ENCODE measurements at places on chromosomes 12 and 14.

DNA sequence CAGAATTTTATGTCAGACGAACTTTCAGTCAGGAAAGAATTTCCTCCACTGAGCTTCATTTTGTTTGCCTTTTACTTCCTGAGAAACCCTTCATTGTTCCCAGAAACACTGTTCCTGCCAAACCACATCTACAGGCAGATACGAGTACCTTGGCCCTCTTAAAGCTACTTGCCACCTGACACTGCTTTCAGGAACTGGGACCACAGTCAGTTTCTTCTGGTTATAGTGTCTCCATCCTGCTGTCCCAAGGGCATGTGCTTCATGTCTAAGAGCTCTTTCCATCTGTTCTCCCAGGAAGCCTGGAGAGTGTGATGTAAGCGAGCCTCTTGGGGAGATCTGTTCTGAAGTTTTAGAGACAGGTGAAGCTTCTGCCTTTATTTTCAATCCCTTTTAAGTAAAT, 161.7 kb upstream of the PLEKHA5 start:
- no peak for DNase-seq

DNA sequence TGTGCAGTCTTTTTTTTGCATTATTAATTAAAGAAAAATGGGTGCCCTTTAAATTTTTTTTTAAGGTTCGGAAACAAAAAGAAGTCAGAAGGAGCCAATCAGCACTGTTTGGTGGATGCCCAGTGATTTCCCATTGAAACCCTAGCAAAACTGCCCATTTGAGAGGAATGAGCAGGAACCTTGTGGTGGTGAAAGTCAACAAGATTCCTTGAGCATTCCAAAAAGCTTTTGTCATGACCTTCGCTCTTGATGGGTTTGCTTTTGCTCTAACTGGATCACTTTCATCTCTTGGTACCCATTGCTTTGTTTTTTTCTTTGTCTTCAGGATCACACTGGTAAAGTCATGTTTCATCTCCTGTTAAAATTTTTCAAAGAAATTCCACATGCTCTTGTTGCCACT, 54.1 kb downstream of the ADIPOR2 start:
- DNase-seq: no peak

GRCh38 chr12:95701275-95701674, 89.3 kb downstream of the NTN4 start:
- no peak for DNase-seq

GRCh38 chr12:127542931-127543330, 724.0 kb upstream of the TMEM132C start:
- DNase-seq: no peak

DNA sequence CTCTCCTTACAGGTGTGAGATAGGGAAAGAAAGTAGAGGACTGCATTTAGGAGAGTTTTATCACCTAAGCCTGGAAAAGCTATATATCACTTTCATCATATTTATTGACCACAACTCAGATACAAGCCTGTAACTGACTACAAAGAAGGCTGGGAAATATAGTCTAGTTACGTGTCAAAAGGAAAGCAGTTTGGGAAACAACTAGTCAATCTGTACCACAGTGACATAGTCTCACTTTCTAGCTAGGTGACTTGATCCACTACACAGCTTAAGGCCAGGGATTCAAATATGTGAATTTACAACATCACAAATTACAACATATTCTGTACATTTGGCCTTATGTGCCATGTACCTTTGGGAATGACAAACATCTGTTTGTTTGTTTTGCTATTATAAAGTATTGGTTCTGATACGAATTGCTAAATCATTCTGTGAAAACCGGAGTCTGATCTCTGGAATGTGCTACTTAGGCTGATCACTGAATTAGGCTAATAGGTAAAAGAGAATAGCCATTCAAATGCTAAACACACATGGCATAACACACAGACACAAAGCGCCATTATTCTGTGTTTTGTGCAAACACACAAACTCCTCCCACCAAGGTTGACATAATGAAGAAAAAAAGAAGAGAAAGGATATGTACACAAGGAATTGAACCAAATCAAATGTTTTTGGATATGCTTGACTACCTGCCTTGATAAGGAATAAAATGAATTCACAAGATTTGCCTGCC, 279.8 kb downstream of the DUSP6 start:
- DNase-seq: no peak

GRCh38 chr14:89343356-89343755, 73.7 kb downstream of the FOXN3 start:
- DNase-seq: no peak

DNA sequence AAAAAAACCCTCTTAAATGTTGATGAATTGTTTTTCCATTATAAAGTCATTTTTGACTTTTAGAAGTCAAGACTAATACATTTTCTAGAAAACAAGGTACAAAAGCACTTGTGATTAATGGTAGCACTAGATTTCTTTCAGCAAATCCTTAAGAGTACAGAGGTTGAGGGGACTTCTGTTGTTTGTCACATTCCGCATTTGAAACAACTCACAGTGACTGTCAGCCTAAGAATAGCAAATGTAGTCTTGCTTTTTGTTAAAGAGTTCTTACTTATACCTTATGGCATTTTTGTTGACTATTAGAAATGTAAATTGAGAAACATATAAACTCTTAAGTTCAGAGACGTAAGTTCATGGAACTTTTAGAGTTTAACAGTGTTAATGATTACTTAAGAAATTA, 16.4 kb downstream of the YARS2 start:
- DNase-seq: no peak

DNA sequence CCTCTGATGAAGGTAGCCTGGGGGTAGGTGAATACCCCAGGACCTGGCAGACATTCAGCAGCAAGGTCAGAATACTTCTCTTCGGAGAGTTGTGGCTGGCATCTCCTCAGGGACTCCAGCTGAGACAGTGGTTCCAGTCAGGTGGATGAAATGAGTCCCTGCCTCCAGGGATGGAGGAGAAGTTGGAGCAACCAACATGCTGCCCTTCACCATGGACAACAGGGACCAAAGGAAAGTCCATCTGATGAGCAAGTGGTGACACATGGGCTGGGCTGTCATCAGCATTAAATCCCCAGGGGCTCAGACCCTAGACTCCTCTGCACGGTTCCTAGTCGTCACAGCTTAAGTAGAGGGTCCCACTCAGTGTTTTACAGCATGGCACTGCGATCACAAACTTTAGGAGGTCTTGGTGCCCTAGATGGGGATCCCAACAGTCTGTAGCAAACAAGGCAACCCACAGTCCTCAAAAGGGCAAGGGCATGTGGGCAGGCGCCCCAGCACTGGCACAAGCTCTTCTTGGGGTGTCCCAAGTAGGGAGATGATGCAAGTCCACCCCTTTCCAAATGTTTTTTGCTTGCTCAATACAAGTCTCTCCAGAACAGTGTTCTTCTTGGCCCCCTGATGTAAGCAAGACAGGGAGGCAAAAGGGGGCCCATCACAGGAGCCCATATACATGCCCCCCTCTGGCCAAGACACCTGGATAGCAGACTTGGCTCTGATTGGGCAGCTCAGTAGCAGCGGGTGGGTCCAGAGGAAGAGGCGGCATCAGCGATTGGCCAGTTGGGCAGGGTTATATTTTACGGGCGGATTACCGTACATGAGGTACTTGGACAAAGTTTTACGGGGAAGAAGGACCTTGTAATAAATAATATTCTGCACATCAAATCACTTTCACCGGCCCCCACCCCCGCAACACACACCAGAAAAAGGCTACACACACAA, 10.8 kb upstream of the CDH24 start:
- no peak for DNase-seq

DNA sequence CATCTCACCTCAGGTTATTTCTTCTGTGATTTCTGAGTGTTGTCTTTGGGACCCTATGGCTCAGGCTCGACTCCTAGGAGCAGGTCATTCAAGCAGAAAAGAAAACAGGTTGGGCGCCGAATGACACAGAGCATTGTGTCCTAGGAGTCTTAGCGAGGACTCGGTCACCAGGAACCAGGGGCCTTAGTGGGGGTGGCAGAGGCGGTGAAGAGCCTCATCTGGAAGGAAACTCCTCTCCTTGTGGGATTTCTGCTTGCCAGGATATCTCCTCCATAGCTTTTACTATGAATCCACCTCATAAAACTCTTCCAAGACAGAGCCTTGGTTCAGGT, 630 bp downstream of the PLEKHH1 start:
- DNase-seq: no peak

DNA sequence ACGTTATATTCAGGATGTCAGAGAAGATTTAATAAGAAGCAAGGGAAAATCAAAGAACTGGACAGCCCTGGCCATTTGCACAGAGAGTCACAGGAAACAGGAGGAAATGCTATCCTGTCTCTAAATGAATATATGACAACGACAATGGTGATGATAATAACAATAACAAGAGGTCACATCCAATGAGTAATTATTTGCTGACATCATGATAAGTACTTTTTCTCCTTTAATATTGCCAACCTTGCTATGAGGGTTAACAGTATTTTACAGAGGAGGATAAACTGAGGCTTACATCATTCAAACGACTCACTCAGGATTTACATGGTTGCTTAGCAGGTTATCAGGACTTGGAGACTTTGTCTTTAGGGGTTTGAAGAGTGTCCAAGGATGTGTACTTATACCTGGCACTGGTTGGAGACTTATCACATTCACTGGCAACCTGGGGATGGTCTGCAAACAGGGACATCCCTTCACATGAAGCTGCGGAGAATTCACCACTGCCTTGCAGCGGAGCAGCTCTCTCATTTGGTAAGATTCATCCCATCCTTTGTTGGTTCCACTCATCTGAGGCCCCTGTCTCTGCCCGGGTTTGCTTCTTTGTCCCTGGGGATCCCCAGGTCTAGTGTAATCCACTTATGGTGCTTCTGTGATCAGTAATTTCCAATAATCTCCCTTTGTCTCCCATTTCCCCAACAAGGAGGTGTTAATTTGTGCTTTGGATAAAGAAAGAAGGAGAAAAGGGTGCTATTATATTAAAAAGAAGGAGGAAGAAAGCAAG, 637.8 kb downstream of the BCL11B start:
- no peak for DNase-seq

DNA sequence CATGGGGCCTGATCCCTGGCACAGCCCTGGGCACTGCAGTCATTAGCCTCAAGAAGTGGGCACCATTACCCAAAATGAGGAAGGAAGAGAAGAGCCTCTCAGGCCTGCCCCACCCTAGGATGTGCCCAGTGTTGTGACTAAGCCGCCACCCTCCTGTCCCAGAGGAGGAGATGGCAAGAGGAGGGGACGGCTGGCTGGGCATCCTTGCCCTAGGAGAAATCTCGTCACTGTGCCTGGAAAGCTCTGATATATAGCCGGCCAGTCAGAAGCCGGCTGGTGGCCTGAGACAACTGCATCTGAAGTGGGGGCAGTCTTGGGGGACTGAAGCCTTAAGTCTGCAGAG, 115.2 kb downstream of the LGMN start:
- no peak for DNase-seq

DNA sequence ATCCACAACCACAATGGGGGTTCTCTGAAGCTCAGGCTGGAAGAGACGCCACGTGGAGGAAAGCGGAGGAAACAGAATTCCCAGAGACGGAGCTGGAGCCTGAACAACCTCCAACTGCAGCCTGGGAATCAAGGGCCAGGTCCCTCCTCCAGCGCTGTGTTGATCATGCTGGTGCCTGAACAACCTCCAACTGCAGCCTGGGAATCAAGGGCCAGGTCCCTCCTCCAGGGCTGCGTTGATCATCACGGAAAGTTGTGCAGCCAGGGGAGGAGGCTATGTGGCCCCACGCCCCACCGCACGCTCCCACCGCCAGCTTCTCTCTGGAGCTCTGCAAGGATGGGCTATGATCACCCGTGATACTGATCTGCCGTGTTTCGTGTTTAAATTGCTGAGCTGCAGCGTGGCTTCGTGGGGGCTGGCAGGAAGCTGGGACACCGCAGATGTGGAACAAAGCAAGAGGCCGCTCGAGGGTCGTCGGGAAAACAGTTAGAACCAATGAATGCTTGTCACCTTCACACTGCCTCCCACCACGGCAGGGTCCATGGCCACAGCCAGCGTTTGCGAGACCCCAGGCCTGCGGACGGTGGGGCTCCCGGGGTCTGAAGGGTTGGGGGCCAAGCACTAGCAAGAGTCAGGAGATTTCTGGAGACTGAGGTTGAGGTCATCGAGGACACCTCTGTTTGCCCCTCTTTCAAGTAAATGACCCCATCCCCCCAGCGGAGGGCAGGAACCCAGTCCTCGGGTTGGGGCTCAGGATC, 51.8 kb upstream of the FBRSL1 start:
- DNase-seq: no peak

GRCh38 chr12:106139422-106140171, 843 bp upstream of the NUAK1 start:
- DNase-seq: peak; percentile 79

DNA sequence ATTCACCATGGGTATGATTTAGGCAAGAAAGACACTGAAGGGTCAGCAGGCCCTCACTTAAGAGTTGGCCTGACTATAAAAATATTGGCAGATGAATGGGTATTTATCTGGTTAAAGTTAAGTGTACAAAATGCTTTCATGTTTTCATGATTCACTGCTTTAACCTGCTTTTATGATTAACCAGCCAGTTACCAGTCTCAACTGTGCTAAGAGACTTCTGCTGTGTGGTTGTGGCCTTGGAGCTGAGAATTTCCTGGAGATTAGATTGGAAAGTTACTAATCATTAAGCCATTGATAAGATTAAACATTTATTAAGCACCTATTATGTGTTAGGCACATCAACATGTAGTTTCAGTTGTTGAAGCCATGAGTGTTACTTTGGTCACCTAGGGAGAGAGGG, 68.9 kb downstream of the RASSF8 start:
- no peak for DNase-seq

- no peak for DNase-seq
These were observed 1.3 kb downstream of the TMEM116 start for GRCh38 chr12:112011685-112012084.

GRCh38 chr14:79426103-79426755, 785.1 kb downstream of the DIO2 start:
- DNase-seq: no peak

DNA sequence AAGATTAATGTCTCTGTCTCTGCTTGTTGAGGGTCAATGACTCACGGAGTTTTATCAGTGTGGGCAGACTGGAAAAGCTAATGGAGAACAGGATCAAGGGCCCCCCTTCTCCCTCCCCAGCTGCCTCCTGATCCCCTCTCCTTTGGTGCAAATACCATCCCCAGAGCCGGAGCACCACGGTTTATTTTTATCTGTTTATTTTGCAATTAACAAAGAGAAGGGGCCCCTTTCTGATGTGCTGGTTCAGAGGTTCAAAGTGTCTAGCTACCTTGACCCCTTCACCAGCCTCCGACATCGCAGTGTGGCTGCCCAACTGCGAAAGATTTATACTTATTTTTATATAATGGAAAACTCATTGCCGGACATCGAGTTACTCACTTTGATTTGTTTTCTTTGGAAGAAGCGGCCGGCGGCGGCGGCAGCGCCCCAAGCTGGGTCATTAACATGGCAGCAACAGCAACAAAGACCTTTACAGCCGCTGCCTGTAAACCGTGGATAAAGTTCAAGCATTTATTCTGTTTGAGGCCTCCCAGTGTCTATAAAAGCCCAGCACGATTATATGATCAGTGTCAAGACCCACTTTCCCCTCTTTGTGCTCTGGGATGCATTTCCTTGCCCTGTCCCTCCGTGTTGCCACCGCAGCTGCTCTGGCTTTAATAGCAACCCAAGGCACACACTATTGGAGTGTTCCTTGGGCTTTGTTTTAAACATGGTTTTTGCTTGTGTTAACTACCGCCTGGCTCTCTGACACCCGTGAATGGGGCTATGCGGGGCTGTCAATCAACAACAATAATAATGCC, 47.4 kb upstream of the PARP11 start:
- no peak for DNase-seq

GRCh38 chr14:63496837-63497400, 46.3 kb downstream of the PPP2R5E start:
- DNase-seq: no peak

- DNase-seq: no peak
These were observed 494.3 kb upstream of the ATXN7L3B start for GRCh38 chr12:74043343-74043742.
